Kidney glomerular epithelial cell (primary cell): ENCODE measurements at places on chromosomes 3 and 15.

DNA sequence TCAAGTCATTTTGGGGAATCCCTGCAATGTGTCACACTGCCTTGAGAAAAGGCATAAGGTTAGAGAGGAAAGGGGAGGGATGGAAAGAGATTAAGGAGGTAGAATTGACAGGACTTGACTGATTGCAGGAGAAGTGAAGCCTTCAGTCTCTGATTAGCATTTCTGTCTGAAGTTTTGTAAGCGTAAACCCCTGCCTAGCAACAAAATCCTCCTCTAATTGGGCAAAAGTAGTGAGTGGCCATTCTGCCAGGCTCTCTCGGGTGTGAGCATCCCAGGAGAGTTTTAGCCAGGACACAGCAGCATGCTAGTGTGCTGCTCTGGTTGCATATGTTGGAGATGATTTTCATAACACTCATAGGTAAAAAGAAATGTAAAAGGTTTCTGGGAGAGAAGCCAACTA lies 117.0 kb upstream of the MRPL3 start:
- no peak for DNase-seq

DNA sequence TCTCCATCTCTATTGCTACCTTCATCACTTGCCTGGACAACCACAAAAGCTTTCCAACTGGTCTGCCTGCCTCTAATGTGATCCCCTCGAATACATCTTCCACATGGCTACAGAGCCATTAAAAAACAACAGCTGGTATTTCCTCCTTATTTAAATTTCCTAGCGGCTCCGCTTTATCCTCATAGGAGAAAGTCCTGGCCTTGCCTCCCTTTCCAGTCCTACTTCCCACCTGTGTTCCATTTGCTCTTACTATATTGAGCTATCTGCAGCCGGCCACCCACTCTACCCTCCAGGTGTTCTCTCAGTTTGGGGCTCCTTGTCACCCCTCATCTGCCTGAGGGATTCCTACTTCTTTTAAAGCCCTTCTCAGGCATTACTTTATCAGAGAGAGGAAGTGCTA lies 49.7 kb upstream of the TSPAN3 start:
- no peak for DNase-seq

GRCh38 chr15:33371159-33371558 lies 60.4 kb downstream of the RYR3 start:
- DNase-seq: no peak

DNA sequence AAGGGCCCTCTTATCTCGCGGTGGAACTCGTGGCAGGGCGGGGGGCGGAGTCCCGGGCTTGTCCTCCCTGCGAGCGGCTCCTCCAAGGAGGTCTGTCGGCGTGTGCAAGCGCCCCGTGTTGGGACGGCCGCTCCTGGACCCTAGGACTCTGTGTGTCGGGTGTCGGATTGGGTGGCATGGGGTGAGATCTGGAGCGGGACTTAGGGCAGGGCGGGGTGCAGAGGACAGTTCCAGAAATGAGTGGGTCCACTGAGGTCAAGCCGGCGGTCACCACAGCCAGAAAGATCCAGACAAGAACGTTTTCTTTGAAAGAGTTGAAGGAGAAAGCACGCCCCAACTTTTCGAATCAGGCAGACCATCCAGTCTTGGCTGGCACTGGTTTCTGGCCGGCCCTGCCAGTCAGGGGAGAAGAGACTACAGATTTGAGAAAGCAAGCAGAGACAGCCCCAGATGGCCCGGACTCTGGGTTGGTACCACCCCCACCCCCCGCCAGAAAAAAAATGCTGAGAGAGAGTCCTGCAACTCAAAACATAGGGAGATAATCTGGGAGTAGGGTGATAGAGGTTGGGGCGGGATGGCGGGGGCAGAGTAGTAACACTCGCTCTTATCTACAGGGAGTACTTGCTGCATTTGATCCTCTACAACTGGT lies 784 bp upstream of the CISH start:
- no peak for DNase-seq

DNA sequence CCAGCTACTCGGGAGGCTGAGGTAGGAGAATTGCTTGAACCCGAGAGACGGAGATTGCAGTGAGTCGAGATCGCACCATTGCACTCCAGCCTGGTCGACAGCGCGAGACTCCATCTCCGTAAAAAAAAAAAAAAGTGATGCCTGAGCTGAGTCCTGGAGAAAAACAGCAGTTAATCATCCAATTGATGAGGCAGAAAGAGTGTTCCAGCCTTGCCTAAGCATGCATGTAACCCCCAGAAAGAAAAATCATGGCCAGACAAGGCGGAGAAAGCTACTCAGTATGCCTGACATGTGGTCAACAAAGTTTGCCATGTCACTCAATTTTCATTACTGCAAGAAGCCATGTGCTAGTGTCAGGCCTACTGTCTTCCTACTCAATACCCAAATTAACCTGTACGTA lies 593.1 kb upstream of the MDFIC2 start:
- DNase-seq: no peak

DNA sequence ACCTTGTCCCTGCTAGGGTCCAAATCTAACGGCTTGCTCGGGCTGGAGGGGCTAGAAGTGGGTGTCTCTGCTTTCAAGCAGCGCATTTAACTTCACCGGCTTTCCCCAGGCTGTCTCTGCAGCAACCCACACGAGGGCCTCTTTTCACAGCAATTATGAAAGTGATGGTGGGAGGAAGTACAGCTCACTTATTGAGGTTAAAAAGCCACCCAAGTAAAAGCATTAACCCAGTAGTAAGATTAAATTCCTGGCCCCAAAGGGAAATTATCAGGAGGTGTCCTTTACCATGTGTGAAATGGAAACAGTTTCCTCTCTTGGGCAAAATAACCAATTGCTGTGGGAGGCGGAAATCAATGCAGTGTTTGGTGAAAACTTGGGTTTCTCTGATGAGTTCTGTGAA lies 41.1 kb downstream of the NGRN start:
- DNase-seq: no peak

GRCh38 chr15:76931397-76932134 lies at the start of gene RCN2:
Gene RCN2 (plus strand): TSS chr15:76931749. CDS start chr15:76931842, 93 bp downstream.
- peak; percentile 86 for DNase-seq

- DNase-seq: no peak
Measured at GRCh38 chr15:19944261-19944888, 597.2 kb downstream of the GOLGA6L6 start.
